Kasumi-1 (cell line): ENCODE measurements at places on chromosomes 2 and 18.

GRCh38 chr2:110770404-110770958, 38.1 kb downstream of the ACOXL start:
- no peak for DNase-seq

DNA sequence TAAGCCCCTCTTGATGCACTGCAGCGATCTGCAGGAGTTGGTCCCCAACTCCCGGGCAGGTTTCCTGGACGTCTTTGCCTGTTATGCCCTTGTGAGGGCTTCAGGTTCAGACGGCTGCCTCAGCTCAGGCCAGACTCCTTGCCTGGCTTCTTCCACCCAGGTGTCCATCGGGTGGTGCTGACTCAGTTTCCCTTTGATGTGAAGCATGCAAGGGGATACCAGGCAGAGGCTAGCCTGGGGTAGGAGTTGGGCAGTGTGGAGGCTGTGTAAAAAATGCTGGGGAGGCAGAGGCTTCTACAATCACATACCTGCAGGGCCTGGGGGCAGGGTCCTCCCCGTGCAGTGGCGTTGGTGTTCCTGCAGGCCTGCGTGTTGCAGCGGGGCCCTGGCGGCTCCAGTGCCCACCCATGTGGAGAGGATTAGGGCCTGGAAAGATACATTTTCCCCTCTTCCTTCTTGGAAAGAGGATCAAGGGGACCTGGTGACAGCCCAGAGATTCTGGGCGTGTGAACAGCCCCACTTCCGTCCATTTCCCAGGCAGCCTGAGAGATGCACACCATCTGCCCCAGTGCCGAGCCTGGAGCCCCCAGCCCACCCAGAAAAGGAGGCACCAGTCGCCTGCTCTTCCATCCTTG, 338.3 kb downstream of the DYSF start:
- DNase-seq, result no peak

GRCh38 chr18:57803103-57803969, at the start of gene ATP8B1:
ATP8B1 (minus strand) TSS chr18:57803315; CDS start chr18:57731807, 71,508 bp downstream.
- no peak for DNase-seq

DNA sequence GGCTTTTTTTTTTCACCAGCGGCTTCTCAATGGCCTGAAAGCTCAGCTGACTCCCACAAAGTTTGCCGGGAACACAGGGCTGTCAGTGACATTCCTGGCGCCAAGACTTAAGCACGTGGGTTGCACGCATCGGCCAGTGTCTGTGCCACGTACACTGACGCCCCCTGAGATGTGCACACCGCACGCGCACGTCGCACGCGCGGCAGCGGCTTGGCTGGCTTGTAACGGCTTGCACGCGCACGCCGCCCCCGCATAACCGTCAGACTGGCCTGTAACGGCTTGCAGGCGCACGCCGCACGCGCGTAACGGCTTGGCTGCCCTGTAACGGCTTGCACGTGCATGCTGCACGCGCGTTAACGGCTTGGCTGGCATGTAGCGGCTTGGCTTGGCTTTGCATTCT, 63.2 kb downstream of the CCDC74A start:
- no peak for DNase-seq

DNA sequence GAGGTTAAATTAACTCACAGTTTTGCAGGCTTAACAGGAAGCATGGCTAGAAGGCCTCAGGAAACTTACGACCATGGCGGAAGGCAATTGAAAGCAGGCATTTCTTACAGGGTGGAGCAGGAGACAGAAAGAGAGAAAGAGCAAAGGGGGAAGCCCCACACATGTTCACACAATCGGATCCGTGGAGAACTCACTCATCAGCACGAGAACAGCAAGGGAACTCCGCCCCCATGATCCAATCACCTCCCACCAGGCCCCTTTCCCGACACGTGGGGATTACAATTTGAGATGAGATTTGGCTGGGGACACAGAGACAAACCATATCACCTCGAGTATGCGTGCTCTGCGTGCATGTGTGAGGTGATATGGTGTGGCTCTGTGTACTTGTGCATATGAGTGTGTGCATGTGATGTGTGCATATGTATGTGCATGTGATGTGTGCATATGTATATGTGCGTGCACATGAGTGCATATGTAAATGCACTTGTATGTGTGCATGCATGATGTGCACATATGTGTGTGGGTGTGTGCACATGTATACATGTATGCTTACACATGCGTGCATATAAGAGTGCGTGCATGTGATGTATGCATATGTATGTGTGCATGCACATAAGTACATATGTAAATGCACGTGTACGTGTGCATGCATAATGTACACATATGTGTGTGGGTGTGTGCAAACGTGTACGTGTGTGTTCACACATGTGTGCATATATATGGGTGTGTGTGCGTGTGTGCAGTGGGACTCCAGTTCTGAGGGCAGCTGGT, 108.7 kb upstream of the HDAC4 start:
- DNase-seq, result no peak

DNA sequence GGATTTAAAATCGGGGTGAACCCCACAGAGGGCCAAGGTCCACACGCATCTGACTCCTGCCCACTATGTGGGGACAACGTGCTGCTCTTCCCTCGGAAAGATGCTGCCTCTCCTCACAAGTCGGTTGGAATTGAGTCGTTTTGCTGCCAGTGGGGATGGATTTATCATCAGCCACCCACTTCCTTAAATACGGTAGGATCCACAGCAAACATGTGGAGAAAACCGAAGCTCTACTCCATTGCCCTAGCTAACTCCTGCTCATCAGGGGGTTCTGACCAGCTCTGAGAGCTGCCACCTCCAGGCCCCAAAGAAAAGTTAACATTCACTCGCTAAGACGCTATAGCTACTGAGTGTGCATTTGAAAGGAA, 80.9 kb downstream of the CHRNA1 start:
- DNase-seq, result peak; percentile 89

DNA sequence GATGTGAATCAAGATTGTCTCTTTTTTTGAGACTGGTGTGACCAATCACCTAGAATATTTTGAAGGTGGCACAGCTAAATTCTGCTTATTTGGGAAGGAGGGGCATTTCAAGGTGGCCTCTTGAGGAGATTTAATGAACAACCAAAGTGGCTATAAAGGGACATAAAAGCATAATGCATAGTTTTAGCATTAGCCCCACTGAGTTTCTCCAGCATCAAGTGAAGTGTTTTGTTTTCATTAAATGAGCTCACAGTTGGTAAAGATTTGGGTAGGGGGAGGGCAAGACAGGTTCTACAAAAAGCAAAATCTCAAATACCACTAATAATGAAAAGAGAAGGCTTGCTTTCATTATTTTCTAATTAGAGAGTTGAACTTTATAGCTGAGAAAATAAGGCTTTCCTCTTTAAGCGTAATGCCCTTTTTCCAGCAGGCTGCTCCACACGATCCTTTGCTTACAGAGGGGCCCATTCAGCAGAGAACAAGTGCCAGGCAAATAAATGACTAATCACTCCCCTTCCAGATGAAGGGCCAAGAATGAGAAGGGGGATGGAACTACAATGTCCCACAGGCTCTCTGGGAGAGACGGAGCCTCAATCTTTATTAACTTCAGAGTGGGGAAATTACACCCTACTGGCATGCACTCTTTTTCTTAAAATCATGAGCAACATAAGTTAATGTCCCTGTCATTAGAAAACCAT, 35.9 kb downstream of the LHCGR start:
- DNase-seq, result no peak

- no peak for DNase-seq
Measured at GRCh38 chr2:13067508-13067907, 350.8 kb downstream of the TRIB2 start.
